ENCODE measurements at places on chromosomes 5 and 9. TPM values are rescaled to one million over a fixed set of nuclear protein-coding genes. Genes with fewer than 3 reads are reported as not detected.

SUSD3 gene
- total RNA-seq, result 1.4 TPM

ADGRD2 gene
- total RNA-seq, result not detected

CAMK2A gene
- 0.17 TPM for total RNA-seq

CDX1 gene
- not detected for total RNA-seq

SPINK13 gene
- not detected for total RNA-seq

UBTD2 gene
- total RNA-seq, result 31.0 TPM

LECT2 gene
- total RNA-seq, result not detected

CNTLN gene
- 11.3 TPM for total RNA-seq

HCN1 gene
- total RNA-seq, result not detected

SPATA6L gene
- total RNA-seq, result 0.69 TPM

CRHBP gene
- total RNA-seq, result not detected

PCDHGA5 gene
- 0.02 TPM for total RNA-seq

C5orf58 gene
- total RNA-seq, result not detected

TMEM38B gene
- 25.3 TPM for total RNA-seq

SPATA31C2 gene
- total RNA-seq, result not detected

FSTL4 gene
- not detected for total RNA-seq

PRSS3 gene
- total RNA-seq, result 3.1 TPM

NTRK2 gene
- total RNA-seq, result 1.1 TPM

TIGD6 gene
- 6.3 TPM for total RNA-seq

TTLL11 gene
- total RNA-seq, result 3.9 TPM

DNM1 gene
- 14.0 TPM for total RNA-seq

CCNI2 gene
- not detected for total RNA-seq

PCDH12 gene
- total RNA-seq, result not detected

SLC27A6 gene
- not detected for total RNA-seq

EFNA5 gene
- total RNA-seq, result 2.5 TPM

POLR1E gene
- 32.8 TPM for total RNA-seq

IL33 gene
- 3.9 TPM for total RNA-seq

MLANA gene
- total RNA-seq, result not detected

C6 gene
- 1.6 TPM for total RNA-seq

TNC gene
- 151 TPM for total RNA-seq

VLDLR gene
- 9.2 TPM for total RNA-seq

FGF18 gene
- not detected for total RNA-seq

KIF3A gene
- 4.7 TPM for total RNA-seq

GKAP1 gene
- total RNA-seq, result 9.6 TPM

TAL2 gene
- total RNA-seq, result not detected

HTR4 gene
- total RNA-seq, result not detected
